ENCODE measurements at places on chromosomes 6 and 20.
A peak's percentile ranks its signal among the peaks of the same experiment; 100 is the strongest.

DNA sequence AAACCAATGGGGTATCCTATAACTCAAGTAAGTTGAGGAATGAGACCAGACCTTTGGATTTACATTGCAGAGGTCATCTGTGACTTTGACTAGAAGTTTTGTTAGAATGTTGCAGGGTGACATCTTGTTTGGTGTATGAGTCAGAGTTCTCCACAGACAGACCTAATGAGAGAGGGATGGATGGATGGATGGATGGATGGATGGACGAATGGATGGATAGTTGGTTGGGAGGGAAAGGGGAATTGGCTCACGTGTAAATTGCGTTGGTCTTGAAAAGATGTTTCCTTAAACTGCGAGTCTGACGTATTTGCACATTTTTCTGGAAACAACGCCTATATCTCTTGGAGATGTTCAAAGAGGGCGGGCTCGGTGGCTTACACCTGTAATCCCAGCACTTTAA is 1.0 kb upstream of the MTRES1 start:
- H3K4me3 ChIP-seq = peak overlapping the region; percentile 98
- peak overlapping the region; percentile 95 for H3K27ac ChIP-seq
- H3K27me3 ChIP-seq = no peaks in the 10 kb centered on the region
- peaks cover 12% of the 10 kb centered on the region for H3K36me3 ChIP-seq

DNA sequence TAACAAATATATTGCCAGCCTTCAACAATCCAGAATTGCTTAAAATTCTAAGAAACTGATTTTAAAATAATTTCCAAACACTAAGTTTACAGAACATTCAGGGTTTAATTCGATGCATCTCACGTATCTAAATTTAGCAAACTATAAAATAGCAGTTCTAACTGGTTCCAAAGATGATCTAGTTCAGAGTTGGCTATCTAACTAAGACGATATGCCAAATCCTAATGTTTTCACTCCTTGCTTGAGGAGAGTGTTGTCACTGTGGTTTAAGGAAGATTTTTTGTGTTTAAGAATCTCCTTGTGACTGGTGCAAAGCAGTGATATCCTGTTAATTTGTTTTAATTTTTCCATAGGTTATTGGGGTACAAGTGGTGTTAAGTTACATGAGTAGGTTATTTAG is 311.5 kb upstream of the ID4 start:
- no peaks in the 10 kb centered on the region for H3K4me1 ChIP-seq

- H3K36me3 ChIP-seq = peaks cover 15% of the 10 kb centered on the region
- DNase-seq = no peak
- H3K27me3 ChIP-seq = no peaks in the 10 kb centered on the region
- peak overlapping the region; percentile 10 for H3K27ac ChIP-seq
Observed at GRCh38 chr20:32282461-32282860, 5.0 kb downstream of the KIF3B start.

GRCh38 chr6:148345176-148345575 is 2.5 kb downstream of the SASH1 start:
- H3K4me1 ChIP-seq = no peaks in the 10 kb centered on the region
- no peak overlapping the region for H3K4me3 ChIP-seq
- no peak for DNase-seq

DNA sequence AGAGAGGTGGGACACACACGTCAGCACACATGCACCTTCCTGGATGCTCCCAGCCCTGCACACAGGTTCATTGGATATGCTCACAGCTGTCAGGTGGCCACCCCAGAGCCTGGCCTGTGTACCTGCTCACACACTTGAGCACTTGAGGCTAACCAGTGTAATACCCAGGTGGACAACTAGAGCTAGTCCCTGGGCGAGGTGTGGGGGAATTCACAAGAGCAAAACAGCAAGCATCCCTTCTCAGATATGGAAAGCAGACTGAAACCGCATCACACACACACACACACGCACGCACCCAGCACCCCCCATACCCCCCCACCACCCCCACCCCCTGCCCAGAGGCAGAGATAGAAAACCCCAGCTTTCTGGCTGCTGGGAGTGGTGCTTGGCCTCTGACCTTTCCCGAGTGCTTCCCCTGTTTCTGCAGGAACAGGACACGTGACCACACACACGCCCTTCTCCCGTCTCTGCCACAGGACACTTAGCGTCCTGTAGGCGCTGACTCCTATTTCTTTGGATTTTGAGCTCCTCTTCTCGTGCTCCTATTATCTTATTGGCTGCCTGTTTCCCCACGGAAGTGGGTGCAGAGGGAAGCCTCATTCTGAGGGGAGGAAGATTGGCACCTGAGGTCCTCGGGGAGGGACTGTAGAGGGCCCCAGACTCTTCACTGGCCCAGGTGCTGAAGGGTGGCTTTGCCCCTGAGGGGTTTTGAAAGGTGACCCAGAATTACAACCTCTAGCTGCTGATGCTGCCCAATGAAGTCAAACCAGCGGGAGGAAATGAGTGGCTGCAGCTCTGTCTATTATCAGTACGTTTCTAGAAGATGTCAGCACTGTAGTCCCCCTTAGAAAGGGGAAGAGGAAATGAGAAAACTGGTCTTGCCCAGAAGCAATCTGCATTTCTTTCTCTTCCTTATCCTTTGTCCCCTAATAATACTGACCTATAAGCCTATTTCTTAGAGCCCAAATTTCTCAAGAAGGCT is 65.8 kb downstream of the SYTL3 start:
- H3K27ac ChIP-seq = peak overlapping the region; percentile 93
- H3K4me1 ChIP-seq = peaks cover 56% of the 10 kb centered on the region
- no peak for DNase-seq
- H3K27me3 ChIP-seq = no peaks in the 10 kb centered on the region

- DNase-seq = no peak
- H3K4me3 ChIP-seq = no peak overlapping the region
- no peaks in the 10 kb centered on the region for H3K36me3 ChIP-seq
- no peaks in the 10 kb centered on the region for H3K27me3 ChIP-seq
- no peak overlapping the region for H3K27ac ChIP-seq
Observed at GRCh38 chr6:11493974-11494373, 43.6 kb upstream of the TMEM170B start.

Measured in effector memory CD8-positive, alpha-beta T cell (primary cell).